Muscle of back (tissue), 13 donors: ENCODE measurements at places on chromosomes 2 and 18. TPM values are rescaled to one million over a fixed set of nuclear protein-coding genes. Genes with fewer than 3 reads are reported as not detected.

- no peak for DNase-seq
Measured at GRCh38 chr2:161839926-161840325, 215.7 kb downstream of the SLC4A10 start.

GRCh38 chr2:231475965-231476364, 11.7 kb upstream of the NCL start:
- no peak for DNase-seq

- DNase-seq = no peak
Measured at GRCh38 chr2:139550873-139551272, 770.7 kb upstream of the NXPH2 start.

GRCh38 chr2:32278478-32278853, 762 bp downstream of the YIPF4 start:
- DNase-seq = no peak

DNA sequence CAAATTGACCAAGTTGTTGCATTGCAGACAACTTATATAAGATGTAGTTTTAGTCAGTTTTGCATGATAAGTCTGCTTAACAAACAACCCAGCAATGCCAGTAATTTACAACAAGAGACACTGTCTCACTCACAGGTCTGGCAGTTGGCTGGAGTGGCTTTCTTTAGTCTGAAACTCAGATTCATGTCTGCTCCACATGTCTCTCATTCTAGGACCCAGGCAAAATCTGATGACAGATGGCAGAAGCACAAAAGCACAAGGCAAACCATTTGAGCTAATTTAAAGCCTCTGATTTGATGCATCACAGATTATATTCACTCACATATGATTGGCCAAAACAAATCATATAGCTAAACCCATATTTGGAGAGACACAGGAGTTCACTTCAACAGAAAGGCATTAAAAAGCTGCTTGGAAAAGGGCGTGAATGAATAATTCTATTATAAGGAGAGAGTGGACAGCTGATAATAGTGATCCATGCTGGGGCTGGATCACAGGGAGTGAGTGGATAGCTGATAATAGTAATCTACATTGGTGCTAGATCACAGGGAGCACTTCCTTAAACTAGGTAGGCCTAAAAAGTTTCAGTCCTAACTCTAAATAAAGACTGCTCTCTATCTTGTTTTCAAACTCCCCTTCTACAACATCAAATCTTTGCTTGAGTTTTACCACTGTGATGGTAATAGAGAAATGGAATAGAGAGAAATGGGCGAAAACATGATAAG, 593.2 kb upstream of the ZNF804A start:
- DNase-seq = no peak

- no peak for DNase-seq
Measured at GRCh38 chr2:121778741-121779487, 23.5 kb downstream of the TSN start.

- no peak for DNase-seq
Measured at GRCh38 chr18:404061-404636, 96.4 kb downstream of the COLEC12 start.

GRCh38 chr2:236685979-236686520, 116.4 kb downstream of the ACKR3 start:
- no peak for DNase-seq

DNA sequence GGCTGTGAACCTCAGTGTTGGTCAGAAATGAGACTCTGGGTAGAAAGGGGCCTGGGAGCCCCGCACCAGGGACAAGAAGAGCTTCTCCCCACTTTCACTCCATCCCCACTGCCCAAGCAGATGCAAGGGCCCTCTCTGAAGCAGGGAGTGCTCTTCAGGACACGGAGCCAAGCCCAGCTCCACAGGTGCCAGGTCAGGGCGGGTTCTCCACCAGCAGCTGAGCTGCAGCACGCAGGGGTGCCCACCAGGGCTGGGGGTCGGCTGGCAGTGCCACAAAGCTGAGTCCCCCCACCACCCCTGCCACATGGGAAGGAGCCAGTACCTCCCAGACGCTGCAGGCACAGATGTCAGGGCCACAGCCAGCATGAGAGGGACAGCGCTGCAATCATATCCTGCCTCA, 106.2 kb downstream of the INHBB start:
- no peak for DNase-seq

DNA sequence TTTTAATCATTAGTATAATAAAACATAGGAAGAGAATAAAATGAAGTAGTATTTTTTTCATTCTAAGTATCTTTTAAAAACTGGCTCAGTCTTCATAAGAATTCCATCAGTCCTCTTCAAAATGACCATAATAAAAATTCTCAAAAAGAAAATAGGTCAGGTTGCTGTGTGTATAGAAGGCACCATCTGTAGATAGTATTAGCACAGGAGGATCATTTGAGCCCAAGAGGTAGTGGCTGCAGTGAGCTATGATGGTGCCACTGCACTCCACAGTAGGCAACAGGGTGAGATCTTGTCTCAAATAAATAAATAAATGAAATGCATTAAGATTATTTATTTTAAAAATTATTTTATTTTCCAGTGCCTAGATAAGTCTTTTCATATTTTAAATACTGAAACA, 475.8 kb downstream of the ZNF804A start:
- no peak for DNase-seq

DNA sequence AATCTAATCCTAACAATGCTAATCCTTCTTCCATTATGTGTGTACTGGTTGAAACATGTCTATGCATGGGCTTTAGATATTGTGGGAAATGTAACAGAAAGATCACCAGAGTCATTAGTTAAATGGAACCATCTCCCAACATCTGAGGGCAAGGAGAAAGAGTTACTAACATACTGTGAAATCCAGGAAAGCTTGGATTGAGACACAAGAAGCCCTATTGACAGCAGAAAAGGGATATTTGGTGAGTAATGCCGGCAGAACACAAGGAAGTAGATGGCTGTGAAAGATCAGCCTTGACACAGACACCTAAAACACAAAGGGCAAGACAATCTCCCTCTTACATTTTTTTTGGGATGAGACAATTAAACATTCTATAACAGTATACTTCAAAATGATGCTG, 28.5 kb upstream of the LAMA1 start:
- DNase-seq = no peak

- DNase-seq = no peak
Measured at GRCh38 chr2:1690056-1690775, 54.1 kb downstream of the PXDN start.

FBXO15 gene
- 0.39 TPM for polyA plus RNA-seq

CD8B2 gene
- 0.09 TPM for polyA plus RNA-seq

LAMA3 gene
- polyA plus RNA-seq = 14.4 TPM

CPLX4 gene
- polyA plus RNA-seq = not detected

WDR43 gene
- polyA plus RNA-seq = 32.4 TPM

TYMS gene
- polyA plus RNA-seq = 69.6 TPM

KIF5C gene
- 2.3 TPM for polyA plus RNA-seq
